Foreskin fibroblast (primary cell): ENCODE measurements at places on chromosomes 11 and 22.

DNA sequence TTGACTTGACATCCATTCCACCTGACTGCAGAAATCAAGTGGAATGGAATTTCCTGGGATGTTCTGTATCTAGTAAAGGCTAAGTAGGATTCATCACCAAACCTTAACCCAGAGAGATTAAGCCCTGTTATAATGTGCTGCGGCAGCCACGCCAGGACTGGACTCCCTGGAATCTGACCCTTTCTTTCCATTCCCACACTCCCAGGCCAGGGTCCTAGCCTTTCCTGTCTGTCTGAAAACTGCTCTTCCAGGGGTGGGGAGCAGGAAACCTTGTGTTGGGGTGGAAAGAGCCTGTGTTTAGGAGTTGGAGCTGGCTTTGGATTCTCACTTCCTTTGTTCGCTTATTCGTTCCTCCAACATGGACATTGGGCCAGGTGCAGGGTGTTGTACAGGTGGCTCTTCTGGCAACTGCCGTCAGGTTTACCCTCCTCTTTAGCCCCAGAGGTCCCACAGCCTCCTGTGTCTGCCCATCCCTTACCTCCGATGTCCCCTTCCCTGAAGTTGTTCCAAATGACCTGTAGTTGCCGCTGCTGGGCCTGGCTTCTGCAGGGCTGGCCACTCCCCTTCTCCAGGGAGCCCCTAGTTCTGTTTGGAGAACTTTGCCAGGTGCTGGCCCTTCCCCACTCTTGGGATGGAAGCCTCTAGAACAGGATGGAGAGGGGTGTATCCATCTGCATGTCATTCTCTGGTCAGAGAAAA lies 20.5 kb upstream of the PARVB start:
- no peak for DNase-seq

GRCh38 chr22:25690798-25691197 lies 51.2 kb upstream of the MYO18B start:
- DNase-seq = no peak

- peak; percentile 70 for DNase-seq
Measured at GRCh38 chr11:9691865-9692264, 28.0 kb downstream of the SWAP70 start.

DNA sequence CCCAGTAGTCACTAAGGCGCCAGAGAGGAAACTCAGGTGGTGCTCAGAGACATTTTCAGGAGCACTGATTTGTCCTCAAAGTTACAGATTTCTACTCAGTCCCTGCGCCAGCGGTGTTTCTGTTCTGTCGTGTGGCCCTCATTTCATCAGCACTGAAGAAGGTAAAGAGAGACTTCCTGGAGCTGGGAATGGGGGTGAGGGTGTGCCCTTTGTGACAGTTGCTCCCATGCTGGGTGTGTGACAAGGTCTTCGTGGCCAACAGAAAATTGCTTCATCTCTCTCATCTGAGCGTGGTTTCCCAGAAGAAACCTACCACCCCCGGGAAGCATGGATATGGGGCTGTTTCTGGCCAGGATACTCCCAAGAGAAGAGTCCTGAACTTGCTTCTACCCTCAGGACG lies 2.0 kb upstream of the PPARA start:
- DNase-seq = no peak

DNA sequence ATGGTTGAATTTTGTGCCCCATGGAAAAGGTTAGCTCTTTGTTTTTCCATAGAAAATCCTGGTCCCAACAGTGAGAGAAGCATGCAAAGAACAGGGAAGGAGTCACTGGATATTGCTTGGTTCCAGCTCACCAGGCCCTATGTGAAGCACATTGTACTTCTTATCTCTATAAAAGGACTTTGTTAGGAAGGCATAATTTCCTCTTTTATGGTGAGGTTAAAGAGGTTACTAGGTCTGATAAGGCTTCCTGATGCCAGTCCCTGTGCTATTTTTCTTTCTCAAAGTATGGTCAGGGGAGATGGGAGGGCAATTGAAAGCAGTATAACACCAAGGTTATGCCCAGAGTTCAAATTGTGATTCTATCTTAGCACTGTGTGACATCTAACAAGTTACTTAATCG lies 162.6 kb downstream of the KIF18A start:
- DNase-seq = no peak

DNA sequence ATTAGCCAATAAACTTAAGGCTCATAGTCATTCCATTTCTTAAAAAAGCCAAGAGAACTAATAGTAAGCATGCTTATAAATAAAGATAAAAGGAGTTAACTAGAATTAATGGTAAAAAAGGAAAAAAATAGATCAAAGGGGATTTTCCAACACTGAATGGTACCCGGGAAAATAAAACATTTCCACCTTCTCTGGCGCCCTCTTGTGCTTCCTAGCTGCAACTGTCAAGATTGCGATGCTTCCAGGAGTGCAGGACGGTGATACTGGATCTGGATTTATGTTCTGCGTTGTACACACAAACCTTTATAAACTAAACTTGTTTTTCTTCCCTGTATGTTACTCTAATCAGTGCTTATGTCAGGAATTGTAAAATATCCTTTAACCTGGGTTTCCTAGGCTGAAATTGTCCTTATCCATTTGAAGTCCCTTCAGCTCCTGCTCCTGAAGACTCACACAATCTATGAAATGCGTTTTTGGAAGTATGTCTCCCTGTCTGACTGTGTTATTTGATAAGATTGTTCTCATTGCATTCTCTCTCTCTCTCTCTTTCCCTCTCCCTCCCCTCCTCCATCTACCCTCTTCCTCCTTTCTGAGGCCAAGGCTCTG lies 9.6 kb upstream of the HTATIP2 start:
- DNase-seq = no peak

- no peak for DNase-seq
Measured at GRCh38 chr11:69114811-69115523, 40.8 kb upstream of the SMIM38 start.

DNA sequence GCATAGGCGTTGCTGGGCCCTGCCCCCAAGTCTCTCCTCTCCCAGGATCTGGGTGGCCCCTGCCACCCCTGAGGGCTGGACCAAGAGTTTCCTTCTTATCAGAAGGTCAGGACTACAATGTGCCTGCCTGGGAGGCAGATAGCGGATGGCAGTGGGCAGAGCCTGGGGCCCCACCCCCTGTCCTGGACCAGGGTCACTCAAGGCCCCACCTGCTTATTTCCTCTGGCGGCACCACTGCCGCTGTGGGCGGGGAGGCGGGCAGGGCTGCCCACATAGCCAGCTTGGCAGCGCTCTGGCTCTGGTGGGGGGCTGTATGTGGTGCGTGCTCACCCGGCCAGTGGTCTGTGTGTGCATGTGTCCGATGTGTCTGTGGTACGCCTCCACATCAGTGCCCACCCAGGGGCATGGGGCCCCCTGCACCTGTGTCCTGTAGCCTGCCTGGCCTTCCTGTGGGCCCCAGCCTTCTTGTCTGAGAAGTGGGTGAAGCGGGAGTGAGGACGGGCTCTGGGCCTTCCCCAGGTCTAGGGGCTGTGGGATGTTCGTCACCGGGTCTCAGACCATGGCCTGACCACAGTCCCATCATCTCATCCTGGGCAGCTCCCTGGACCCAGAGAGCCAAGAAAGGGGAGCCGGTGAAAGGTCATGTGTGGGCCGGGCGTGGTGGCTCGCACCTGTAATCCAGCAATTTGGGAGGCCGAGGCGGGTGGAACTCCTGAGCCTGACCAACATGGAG lies 3.0 kb downstream of the GAS2L1 start:
- no peak for DNase-seq

DNA sequence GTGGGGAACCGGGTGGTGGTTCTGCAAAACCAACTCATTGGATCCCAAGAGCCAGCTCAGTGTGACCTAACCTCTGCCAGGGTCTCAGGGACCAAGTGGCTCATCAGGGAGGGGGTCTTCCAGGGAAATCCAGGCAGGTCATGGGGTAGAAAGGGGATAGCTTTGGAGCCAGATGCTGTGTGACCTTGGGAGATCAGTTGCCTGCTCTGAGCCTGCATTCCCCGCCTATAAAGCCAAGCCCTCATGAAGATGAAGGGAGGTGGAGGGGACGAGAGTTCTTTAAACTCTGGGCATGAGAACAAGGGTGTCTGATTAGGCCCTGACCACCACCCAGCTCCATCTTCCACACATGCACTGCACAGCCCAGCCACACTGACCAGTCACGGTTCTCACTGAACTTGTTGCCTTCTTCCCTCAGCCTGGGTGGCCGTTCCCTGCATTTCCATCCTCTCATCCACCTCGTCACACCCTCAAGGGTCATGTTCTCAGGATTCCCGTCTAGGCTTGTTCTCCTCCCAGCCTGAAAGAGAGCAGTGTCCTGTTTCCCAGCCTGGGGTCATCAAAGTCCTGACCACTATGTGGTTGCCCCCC lies 475.5 kb downstream of the TBC1D22A start:
- no peak for DNase-seq

GRCh38 chr11:100151944-100152343 lies 535.1 kb upstream of the ARHGAP42 start:
- DNase-seq = no peak

DNA sequence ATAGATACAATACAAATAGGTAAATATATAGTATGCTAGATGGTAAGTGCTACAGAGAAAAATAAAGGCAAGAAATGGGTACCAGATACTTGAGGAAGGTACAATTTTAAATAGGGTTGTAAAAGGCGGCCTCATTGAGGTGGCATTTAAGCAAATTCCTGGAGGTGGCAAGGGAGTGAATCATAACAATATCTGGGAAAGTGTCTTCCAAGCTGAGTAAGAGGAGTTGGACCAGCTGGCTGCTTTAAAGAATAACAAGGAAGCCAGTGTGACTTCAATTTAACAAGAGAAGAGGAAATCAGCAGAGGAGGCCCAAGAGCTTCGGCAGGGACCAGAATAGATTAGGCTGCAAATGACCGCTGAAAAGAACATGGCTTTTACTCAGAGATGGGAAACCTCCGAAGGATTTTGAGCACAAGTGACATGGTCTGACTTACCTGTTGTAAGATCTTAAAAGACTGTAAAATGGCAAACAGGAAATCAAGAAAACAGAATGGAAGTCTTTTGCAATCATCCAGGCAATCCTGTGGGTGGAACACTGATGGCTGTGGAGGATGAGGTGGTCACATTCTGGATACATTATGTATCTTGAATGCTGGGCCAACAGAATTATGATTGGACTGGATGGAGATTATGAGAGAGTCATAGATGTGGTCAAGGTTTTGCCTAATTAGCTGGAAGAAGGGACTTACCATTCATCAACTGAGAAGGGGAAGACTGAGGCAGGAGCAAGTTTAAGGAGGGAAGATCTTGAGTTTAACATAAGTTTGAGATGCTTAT lies 77.2 kb downstream of the RDX start:
- DNase-seq = peak; percentile 70

DNA sequence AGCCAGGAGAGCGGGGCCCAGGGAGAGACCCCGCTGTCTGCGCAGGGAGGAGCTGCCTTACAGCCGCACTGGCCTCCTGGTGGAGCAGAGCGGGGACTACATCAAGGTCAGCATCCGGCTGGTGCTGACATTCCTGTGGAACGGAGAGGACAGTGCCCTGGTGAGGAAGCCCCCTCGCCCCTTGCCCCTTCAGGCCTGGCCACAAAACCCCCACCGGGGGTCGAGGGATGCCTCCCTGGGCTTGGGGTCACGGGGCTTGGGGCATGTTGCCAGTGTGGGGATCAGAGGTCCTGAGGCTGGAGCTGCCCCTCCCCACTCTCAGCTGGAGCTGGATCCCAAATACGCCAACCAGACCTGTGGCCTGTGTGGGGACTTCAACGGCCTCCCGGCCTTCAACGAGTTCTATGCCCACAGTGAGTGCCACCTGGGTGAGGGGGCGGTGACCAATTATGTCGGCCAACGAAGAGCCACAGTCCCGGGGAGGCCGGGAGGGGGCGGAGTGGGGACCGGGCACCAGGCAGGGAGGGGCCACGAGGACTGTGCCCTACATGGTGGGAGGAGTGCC lies 4.2 kb downstream of the MUC5B start:
- peak; percentile 11 for DNase-seq

DNA sequence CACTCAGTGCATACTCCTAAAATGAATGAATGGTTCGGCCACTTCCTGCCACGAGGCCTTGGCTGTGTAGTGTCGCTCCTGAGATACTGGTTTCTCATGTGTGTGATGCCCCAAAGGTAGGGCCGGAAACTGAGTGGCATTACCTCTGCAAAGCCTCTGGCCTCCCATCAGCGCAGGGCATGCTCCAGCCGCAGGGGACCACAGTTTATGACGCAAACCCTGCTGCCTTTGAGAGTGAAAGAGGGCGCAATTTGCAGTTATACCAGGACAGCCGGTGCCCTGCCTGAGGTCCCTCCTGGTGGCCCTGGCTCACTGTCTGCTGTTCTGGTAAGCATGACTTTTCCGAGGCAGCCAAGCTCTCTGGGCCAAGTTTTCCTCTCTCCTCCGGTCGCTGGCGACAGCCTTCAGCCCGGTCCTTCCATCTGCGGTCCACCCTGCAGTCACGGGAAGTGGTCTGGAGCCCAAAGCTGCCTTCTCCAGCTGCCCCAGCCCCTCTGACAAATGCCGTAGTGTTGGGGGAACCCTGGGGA lies 2.4 kb upstream of the FGF3 start:
- DNase-seq = no peak

GRCh38 chr11:45051621-45052020 lies 94.8 kb upstream of the PRDM11 start:
- DNase-seq = no peak

GRCh38 chr22:23259916-23260644 lies 79.8 kb downstream of the BCR start:
- DNase-seq = no peak

GRCh38 chr11:86246293-86246675 lies 1.7 kb downstream of the EED start:
- no peak for DNase-seq

- DNase-seq = no peak
Measured at GRCh38 chr22:49446145-49446758, 381.4 kb downstream of the BRD1 start.

DNA sequence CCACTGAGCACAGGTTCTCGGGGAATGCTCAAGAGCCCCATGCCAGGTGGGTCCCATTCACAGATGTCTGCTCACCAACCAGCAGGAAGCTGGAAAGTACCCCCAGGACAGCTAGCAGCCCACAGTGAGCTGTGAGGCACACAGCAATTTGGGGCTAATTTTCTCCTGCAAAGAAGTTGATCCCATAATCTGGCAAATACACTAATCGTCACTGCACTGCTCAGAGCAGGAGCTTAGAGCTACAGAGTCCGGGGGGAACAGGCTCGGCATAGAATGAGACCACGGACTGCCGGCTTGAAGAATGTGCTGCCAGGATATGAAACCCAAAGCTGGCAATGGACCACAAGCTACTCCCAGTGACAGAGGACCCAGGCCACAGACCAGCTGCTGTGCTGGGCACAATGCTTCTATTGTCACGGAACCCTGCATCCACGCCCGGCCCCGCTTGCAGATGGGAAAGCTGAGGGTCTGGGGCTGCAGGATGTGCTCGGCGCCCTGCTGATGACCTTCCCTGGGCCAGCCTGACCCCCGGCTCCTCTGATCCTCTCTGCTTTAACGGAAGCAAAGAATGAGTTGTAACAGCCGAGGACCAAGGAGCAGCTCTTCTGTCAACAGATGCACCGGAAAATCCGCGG lies 239.7 kb downstream of the CTTN start:
- DNase-seq = no peak

- no peak for DNase-seq
Measured at GRCh38 chr11:4560467-4560866, 15.5 kb downstream of the OR52M1 start.

- DNase-seq = no peak
Measured at GRCh38 chr11:108224366-108224765, 1.5 kb downstream of the ATM start.

- DNase-seq = no peak
Measured at GRCh38 chr22:50032109-50032871, 19.7 kb upstream of the IL17REL start.
